ENCODE measurements at places on chromosomes 5 and 9. TPM values are rescaled to one million over a fixed set of nuclear protein-coding genes. Genes with fewer than 3 reads are reported as not detected.

GRCh38 chr5:57778501-57779091 is 296.0 kb upstream of the ACTBL2 start:
- H3K27me3 ChIP-seq: no peaks in the 10 kb centered on the region
- H3K4me1 ChIP-seq: no peaks in the 10 kb centered on the region
- no peak overlapping the region for H3K4me3 ChIP-seq
- DNase-seq: no peak

- no peak overlapping the region for H3K4me3 ChIP-seq
- no peak for DNase-seq
- no peaks in the 10 kb centered on the region for H3K36me3 ChIP-seq
- H3K27ac ChIP-seq: no peak overlapping the region
- H3K27me3 ChIP-seq: no peaks in the 10 kb centered on the region
These were observed 52.4 kb upstream of the PWWP2A start for GRCh38 chr5:160171666-160172065.

GRCh38 chr5:142978252-142978651 is 208.1 kb downstream of the ARHGAP26 start:
- peak overlapping the region; percentile 93 for H3K27ac ChIP-seq
- DNase-seq: no peak

The TTC39B gene
- 51.2 TPM for total RNA-seq

The KCNIP1 gene
- total RNA-seq: not detected

The EIF4EBP3 gene
- 6.0 TPM for total RNA-seq

GRCh38 chr9:137128862-137129455 is 10.0 kb upstream of the GRIN1 start:
- H3K4me1 ChIP-seq: peaks cover 35% of the 10 kb centered on the region
- H3K27ac ChIP-seq: peak overlapping the region; percentile 53
- no peaks in the 10 kb centered on the region for H3K27me3 ChIP-seq
- peak overlapping the region; percentile 62 for H3K4me3 ChIP-seq

The PRR16 gene
- not detected for total RNA-seq

- H3K27me3 ChIP-seq: no peaks in the 10 kb centered on the region
- no peaks in the 10 kb centered on the region for H3K36me3 ChIP-seq
- H3K4me3 ChIP-seq: no peak overlapping the region
- H3K27ac ChIP-seq: no peak overlapping the region
- no peaks in the 10 kb centered on the region for H3K4me1 ChIP-seq
- DNase-seq: no peak
These were observed 866.4 kb upstream of the C9orf72 start for GRCh38 chr9:28439688-28440087.

GRCh38 chr5:61886214-61886613 is 419.8 kb upstream of the KIF2A start:
- no peaks in the 10 kb centered on the region for H3K36me3 ChIP-seq
- H3K4me1 ChIP-seq: no peaks in the 10 kb centered on the region
- no peak overlapping the region for H3K27ac ChIP-seq
- DNase-seq: no peak
- H3K27me3 ChIP-seq: no peaks in the 10 kb centered on the region
- no peak overlapping the region for H3K4me3 ChIP-seq

- DNase-seq: no peak
- no peak overlapping the region for H3K27ac ChIP-seq
- no peaks in the 10 kb centered on the region for H3K4me1 ChIP-seq
- H3K27me3 ChIP-seq: no peaks in the 10 kb centered on the region
These were observed 143.9 kb upstream of the MOCS2 start for GRCh38 chr5:53253421-53253871.
